ENCODE measurements at places on chromosomes 5 and 9.

- DNase-seq, result no peak
Observed at GRCh38 chr5:108606185-108606584, 141.5 kb upstream of the FER start.

DNA sequence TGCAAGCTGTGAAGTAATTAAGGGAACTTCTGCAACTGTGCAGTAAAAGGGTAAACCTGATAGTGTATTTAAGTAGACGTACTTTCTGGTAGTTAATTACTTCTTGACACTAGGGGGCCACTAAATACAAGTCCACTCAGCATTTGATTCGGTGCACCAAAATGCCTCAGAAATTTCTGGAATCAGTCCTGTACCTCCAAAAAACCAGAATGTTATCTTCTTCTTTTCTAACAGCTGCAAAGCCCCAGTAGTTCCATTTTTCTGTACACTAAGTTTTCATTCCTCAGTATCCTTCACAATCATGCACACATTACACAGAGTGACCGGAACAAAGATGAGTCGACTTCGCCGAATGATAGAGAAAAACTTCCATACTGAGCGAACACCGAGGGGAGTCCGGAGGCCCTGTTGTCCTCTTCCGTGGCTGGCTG is 484 bp downstream of the GFM2 start:
- DNase-seq, result no peak

DNA sequence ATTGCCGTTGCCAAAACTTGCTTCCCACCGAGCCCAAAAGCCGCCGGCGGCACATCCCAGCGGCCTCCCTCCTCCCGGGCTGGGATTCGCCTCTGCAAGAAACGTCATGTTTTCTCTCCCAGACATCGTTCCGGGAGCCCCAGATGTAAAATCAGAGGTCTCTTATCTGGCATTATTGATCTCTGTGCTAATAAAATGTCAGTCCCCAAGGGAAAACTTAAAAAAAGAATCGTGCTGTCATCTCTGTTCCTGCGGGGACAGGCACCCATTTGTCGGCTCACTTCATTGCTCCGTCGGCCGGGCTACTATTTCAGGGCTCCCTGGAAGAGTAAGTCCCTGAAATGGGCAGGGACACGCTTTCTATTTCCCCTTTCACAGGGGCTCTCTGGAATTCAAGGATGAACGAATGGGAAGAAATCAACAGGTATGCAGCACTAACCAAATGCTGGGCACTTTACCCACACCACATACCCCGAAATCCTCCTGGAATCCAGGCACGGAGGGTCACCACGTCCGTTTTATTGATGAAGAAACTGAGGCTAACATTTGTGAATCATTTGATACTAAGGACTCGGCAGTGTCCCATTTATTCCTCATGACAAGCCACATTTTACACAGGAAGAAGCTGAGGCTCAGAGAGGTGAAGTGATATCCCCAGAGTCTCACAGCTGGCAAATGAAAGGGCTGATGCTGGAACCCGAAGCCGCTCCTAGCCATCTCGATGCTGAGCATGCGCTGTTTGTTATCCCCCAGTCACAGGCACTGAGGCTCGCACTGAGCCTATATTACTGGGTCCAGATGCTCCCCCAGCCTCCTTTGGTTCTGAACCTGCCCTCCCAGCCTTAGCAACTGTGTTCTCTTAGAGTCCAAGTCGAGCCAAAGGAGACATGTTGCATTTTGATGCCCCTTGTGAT is 35.7 kb upstream of the MSX2 start:
- DNase-seq, result no peak

DNA sequence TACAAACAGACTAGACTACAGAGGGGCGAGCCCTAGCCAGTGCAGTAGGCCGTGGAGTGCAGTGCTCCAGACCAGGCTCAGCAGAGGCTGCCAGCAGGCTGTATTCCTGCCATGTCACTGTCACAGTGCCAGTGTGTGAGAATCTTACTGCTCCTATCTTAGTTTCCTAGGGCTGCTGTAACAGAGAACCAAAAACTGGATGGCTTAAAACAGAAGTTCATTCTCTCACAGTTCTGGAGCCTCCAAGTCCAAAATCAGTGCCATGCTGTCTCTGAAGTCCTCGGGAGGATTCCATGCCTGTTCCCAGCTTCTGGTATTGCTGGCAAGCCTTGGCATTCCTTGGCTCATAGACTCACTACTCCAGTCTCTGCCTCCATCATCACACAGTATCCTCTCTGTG is 75.0 kb upstream of the SAP30L start:
- no peak for DNase-seq

DNA sequence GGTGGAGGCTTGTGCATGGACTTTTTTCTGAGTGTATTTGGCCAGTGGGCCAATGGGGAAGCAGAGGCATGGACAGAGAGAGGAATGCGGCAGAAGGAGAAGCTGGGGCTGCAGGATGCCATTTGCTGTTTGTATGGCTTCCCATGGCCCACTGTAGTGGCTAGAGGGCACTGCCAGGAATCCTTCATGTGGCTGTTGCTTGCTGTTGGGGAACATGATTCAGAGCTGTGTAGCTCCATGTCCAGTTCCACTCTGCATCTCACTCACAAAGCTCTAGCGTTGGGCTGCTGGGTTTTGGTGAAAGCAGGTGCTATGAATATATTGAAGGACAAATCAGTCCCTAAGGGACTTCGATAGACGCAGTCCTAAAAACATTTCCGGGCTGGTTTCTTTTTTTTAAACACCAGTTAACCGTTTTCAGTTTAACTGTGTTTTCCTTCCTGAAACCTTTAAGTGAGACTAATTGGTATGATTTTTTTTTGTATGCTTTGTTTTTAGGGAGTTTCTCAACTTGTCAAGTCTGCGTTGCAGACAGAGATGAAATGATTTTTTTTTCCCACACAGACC is 51.3 kb downstream of the SLC22A5 start:
- no peak for DNase-seq

GRCh38 chr5:122704247-122705036 is 70.4 kb upstream of the SNX2 start:
- DNase-seq, result peak; percentile 38

DNA sequence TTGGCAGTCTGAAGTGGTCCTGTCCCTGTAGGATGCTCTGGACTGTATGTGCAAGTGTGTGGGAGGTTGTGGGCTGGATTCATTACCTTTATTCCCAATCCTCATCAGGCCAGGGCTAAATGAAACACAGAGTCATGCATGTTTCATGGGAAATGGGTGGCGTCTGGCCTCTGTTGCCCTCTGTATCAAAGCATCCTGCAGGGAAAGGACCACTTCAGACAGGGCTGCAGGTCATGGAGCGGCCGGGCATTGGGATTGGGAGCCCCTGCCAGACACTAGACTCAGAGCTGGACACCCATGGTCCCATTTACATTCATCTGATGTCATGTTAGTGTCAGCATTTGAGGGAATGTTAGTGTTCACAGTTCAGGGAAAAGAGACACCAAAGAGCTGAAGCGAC is 53.8 kb downstream of the UBE2QL1 start:
- DNase-seq, result no peak

DNA sequence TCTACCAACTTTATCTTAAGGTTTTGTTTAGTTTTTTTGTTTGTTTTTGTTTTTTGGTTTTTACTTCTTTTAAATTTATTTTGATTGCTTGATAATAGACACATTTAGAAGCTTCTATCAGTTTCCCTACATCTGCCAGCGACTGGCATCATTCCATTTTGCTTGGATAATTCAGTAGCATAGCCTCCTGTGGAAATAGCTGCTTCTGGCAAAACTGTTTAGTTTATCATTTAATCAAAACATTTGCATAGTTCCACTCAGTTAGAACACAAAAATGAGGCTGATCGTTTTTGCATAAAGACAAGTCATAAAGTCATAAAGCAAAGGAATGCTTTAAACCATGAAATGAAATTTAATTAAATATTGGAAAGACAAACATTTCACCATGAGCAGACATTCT is 133.7 kb upstream of the NFIL3 start:
- DNase-seq, result no peak
